ENCODE measurements at places on chromosomes 16 and 17. TPM values are rescaled to one million over a fixed set of nuclear protein-coding genes. Genes with fewer than 3 reads are reported as not detected.

Gene PRDM7
- not detected for total RNA-seq

Gene PPM1E
- total RNA-seq: 29.2 TPM

Gene CCL1
- not detected for total RNA-seq

Gene OR1A1
- total RNA-seq: not detected

Gene KLHL36
- total RNA-seq: 63.5 TPM

Gene MYL4
- total RNA-seq: 1.1 TPM

Gene IL34
- 4.1 TPM for total RNA-seq

Gene CDH13
- 43.6 TPM for total RNA-seq

Gene RAB37
- total RNA-seq: 0.82 TPM

Gene DERL2
- 46.9 TPM for total RNA-seq

Gene TP53TG3D
- not detected for total RNA-seq

Gene SPHK1
- total RNA-seq: 3.3 TPM

Gene FBXL16
- 5.4 TPM for total RNA-seq

Gene AANAT
- 0.27 TPM for total RNA-seq

Gene CNTNAP4
- total RNA-seq: 104 TPM

Gene KRTAP1-5
- total RNA-seq: not detected

Gene TNK1
- total RNA-seq: 0.36 TPM

Gene XYLT1
- total RNA-seq: 42.9 TPM

Gene HMOX2
- 33.0 TPM for total RNA-seq

Gene HBM
- total RNA-seq: 12.8 TPM

All from cerebellum (tissue), 4 donors.